NCI-H1092 (cell line): ENCODE measurements at places on chromosomes 4 and X.

- peak; percentile 66 for DNase-seq
Measured at GRCh38 chr4:182604161-182604622, 313.0 kb downstream of the DCTD start.

GRCh38 chr4:175092114-175092513 lies 174.0 kb downstream of the ADAM29 start:
- no peak for DNase-seq

- DNase-seq: no peak
Measured at GRCh38 chr4:91914176-91914804, 389.5 kb upstream of the GRID2 start.

DNA sequence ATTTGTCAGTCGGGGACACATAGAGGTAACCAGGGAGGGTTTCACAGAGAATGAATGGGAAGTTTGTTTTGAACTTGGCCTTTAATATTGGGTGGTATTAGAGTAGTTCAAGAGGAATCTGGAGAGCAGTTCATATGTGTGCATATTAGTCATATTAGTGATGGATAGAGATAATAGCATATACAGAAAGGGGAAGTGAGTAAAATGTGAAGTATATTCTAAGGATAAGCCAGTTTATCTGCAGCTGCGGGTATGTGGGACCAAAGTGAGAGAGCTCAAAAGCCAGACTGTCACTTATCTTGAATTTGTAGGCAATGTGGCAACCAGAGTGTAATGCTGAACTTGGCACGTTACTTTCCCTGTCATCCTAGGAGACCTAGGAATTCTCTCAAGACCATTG lies 169.9 kb downstream of the AFF2 start:
- no peak for DNase-seq

- DNase-seq: no peak
Measured at GRCh38 chr4:57370691-57371090, 260.5 kb upstream of the IGFBP7 start.

DNA sequence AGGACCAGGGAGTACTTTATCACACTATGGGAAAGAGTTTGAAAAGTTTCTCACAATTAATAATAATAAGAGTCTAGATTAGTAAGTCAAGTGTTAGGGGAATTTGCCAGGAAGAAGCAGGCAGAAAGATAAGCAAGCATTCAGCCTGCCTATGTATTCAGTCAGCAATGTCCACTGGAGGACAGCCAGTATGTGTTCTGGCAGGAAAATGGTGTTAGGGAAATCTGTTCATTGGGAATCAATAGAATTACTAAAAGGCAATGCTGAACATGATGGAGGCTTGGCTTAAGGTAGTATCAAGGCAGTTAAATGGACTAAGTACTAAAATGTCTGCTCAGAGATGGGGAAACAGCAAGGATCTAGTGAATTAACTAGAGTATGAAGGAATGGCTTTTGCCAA lies 221.2 kb downstream of the PPP4R3C start:
- no peak for DNase-seq

- DNase-seq: no peak
Measured at GRCh38 chrX:104745152-104745551, 179.2 kb downstream of the IL1RAPL2 start.

DNA sequence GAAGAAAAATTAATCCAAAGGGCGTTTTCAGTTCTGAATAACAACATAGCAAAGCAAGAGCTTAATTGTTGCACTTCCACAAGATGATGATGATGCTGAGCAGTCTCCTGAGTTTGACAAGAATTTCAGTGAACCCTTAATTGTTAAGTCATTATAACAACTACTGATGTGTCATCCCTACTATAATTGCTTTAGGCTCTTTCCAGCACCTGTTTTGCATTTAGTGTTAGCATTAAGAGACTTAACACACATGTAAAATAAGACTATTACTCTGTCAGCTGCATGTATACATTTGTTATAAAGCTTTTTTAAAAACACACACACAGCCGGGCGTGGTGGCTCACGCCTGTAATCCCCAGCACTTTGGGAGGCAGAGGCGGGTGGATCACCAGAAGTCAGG lies 37.9 kb upstream of the GALNT7 start:
- DNase-seq: no peak

GRCh38 chrX:72604112-72604511 lies 31.5 kb upstream of the HDAC8 start:
- DNase-seq: no peak

- no peak for DNase-seq
Measured at GRCh38 chr4:24988776-24989175, 42.0 kb downstream of the LGI2 start.

DNA sequence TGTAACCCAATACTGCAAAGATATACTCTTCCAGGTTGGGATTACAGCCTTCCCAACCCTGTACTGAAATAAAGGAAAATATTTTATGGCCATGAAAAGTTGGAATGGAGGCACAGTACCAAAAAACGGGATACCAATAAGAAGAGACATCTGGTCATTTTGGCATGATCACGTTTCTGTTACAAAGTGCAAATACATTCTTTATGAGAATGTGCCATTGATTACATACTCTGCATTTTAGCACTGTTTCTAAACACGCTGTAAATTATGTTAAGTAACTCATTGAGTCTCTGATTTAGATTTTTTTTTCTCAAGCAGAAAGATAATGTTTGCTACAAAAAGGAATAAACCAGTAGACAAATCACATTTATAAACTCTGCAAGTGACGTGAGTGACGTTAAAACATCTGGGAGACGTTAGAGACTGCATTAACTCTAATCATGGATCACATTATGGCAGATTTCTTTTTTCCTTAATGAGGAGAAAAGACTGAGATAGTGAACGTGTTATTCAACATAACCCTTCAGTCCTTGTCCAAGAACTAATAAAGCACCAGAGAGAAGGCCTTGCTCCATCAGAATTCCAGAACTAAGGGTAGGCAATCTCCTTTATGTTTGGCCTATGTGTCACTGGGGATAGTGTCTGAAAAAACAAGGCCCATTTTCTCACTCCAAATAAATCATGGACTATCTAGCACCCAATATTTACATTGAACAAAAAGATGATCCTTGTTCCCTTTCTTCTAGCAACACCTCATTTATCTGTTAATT lies 31.0 kb downstream of the UNC5C start:
- DNase-seq: no peak

DNA sequence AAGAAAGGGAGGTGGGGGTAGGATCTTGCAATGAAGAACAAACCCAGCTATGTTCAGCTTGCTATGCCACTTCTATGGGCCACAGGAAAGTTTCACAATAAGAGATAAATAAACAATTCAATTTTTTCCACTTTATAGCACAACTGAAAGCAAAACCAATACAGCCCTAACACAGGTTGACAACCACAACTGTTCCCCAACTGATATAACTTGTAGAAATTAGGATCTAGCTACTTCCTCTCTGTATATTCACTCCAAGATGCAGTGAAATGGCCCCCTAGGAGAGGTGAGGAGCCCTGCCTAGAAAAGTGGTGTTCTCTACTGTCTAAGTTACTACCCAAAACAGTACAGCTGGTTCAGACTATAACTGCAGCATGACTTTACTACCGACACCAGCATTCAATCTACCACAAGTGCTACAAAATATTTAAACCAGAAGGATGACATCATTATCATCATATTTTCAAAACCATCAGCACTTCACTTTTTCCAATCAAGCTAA lies 77.0 kb downstream of the FBXW7 start:
- DNase-seq: no peak

DNA sequence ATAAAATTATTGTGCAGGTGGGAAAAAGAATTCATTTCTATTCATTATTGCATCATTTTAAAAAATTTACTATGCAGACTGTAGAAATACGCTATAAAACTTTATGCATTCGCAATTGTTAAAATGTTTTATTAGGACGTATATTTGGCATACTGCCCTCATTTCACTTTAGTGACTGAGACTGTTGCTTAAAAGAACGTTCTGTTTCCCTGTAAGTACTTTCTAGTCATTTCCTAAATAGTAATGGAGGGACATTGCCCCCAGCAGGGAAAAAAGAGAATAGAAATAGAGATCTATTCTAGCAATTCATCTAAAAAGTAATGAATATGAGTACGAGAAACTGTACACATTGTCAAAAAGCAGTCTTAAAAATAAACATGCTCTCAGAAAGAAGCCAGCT lies 1295.8 kb upstream of the TENM3 start:
- DNase-seq: peak; percentile 6

- DNase-seq: no peak
Measured at GRCh38 chr4:72951628-72952027, 117.9 kb downstream of the COX18 start.

GRCh38 chr4:102477657-102478056 lies 23.5 kb upstream of the NFKB1 start:
- no peak for DNase-seq

GRCh38 chrX:154419688-154420401 lies 8.5 kb downstream of the TAFAZZIN start:
- DNase-seq: peak; percentile 51

DNA sequence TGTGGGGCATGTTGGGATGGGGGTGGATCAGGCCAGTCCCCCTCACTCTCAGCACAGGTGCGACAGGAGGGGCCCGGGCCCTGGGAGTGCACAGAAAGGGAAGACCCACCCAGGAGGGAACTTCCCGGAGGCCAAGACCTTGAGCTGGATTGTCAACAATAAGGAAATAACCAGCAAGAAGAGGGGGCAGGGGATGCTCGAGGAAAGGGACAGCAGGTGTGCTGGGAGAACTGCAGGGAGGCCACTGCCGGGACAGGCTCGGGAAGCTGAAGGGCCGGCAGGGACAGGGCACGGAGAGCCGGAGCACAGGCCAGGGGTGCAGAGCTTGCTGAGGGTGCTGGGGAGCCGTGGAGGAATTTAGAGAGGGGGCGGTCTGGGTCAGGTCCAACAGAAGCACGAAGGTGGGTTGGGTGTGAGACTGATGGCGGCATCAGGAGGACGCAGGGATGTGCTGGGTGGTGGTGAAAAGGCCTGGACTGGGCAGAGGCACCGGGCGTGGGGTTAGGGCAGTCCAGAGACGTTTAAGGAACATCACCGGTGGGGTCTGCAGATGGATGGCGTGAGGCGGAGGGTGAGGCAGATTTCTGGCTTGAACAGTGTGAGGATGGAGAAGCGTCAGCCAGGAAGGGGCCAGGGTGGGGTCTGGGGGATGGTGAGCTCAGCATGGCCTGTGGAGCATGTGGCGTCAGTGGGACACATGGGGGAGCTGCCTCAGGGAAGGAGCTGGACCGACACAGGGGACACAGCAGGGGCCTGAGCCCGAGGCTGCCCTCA lies 54.8 kb downstream of the ADRA2C start:
- no peak for DNase-seq

- DNase-seq: no peak
Measured at GRCh38 chrX:13857804-13858203, 40.9 kb upstream of the GPM6B start.

- no peak for DNase-seq
Measured at GRCh38 chr4:47619691-47620090, 134.6 kb downstream of the ATP10D start.

DNA sequence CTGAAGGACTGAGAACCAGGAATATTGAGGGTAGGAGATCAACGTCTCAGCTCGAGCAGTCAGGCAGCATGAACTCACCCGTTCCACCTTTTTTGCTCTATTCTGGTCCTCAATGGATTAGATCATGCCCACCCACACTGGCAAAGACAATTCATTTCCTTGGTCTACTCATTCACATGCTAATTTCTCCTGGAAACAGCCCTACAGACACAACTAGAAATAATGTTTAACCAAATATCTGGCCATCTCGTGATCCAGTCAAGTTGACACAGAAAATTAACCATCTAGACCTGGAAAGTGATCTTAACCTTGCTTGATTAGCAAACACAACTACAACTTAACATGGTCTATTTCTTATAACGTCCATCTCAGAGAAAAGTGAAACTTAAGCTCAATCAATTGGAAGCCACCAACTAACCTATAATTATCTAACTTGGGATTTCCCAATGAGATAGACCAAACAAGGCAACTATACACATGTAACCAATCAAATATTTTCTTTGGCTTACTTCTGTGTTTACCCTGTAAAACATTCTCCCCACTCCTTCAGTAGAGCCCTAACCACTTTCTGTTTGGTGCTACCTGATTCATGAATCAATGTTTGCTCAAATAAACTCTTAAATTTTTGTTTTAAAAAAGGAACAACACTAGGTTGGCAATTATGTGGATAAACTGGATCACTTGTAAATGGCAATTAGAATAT lies 69.7 kb upstream of the MAMLD1 start:
- DNase-seq: no peak

DNA sequence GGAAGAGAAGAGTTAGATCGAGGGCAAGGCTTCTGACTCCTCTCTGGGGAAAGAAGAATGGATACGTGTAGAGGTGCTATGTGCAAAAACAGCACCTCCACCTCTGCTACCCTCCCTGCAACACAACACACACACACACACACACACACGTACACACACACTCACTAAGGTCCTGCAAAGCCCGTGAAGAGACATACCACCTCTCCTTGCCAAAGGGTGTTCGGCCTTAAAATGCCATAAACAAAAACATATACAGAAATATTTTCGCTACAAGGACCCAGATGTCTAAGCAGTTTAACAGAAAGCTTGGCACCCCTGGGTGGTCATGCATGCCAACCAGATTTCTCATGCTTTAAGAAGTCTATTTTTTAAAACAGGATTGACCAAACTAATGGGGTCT lies 1.5 kb downstream of the TIFA start:
- no peak for DNase-seq

- no peak for DNase-seq
Measured at GRCh38 chr4:16860516-16860915, 37.9 kb downstream of the LDB2 start.

- no peak for DNase-seq
Measured at GRCh38 chrX:147226801-147227200, 412.3 kb upstream of the CXorf51A start.

GRCh38 chrX:105882581-105883275 lies 60.4 kb downstream of the NRK start:
- DNase-seq: peak; percentile 0

DNA sequence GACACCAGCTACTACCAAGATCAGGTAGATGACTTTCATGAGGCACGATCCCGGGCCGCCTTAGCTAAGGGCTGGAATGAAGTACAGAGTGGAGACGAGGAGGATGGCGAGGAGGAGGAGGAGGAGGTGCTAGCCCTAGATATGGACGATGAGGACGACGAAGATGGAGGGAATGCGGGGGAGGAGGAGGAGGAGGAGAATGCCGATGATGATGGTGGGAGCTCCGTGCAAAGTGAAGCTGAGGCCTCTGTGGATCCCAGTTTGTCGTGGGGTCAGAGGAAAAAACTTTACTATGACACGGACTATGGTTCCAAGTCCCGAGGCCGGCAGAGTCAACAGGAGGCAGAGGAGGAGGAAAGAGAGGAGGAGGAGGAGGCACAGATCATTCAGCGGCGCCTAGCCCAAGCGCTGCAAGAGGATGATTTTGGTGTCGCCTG lies 481 bp downstream of the UTP3 start:
- no peak for DNase-seq

DNA sequence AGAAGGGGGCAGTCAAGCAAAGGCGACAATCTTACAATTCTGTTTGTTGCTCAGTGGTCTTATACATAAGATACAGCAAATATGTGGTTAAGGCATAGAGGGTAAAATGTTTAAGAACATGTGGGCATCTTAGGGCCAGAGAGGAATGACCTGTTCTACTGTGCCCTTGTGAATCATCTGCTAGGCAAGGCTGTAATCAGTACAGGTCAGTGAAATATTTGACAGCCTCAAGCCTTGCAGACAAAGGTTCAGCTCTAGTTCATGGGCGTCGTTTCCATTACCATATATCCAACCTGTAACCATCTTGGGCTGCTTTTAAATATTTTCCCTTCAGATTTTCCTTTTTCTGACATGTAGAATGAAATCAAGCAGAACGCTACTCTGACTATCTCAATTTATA lies 37.3 kb downstream of the AGA start:
- no peak for DNase-seq

- no peak for DNase-seq
Measured at GRCh38 chr4:29309050-29309449, 1411.1 kb upstream of the PCDH7 start.
